ENCODE measurements at places on chromosomes 6 and 20.

GRCh38 chr6:158086504-158087223, 81.4 kb downstream of the SERAC1 start:
- no peak for DNase-seq

- no peak for DNase-seq
Observed at GRCh38 chr6:44203955-44204354, 12.8 kb upstream of the MYMX start.

- DNase-seq = no peak
Observed at GRCh38 chr6:88655586-88655985, 307.8 kb downstream of the RNGTT start.

- DNase-seq = no peak
Observed at GRCh38 chr6:154617175-154617574, 106.7 kb upstream of the CNKSR3 start.

- no peak for DNase-seq
Observed at GRCh38 chr6:142367501-142368018, 65.8 kb downstream of the ADGRG6 start.

GRCh38 chr20:35598899-35599775, 16.5 kb upstream of the SPAG4 start:
- no peak for DNase-seq

- no peak for DNase-seq
Observed at GRCh38 chr6:131023834-131024504, 39.1 kb downstream of the EPB41L2 start.

GRCh38 chr20:47905628-47906347, 120.5 kb upstream of the SULF2 start:
- DNase-seq = no peak

DNA sequence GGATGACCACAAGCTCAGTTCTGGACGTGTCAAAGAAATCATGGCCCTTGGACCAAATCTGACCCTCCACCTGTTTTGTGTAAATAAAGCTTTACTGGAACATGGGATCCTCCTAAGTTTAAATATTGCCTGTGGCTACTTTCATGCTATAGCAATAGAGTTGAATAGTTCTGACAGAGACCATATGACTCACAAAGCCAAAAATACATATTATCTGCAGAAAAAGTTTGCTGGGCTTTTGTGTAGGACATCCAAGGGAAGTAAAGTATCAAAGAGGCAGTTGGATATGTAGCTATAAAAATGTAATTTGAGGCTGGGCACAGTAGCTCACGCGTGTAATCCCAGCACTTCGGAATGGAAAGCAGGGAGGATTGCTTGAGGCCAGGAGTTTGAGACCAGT, 78.9 kb downstream of the TOX2 start:
- no peak for DNase-seq

DNA sequence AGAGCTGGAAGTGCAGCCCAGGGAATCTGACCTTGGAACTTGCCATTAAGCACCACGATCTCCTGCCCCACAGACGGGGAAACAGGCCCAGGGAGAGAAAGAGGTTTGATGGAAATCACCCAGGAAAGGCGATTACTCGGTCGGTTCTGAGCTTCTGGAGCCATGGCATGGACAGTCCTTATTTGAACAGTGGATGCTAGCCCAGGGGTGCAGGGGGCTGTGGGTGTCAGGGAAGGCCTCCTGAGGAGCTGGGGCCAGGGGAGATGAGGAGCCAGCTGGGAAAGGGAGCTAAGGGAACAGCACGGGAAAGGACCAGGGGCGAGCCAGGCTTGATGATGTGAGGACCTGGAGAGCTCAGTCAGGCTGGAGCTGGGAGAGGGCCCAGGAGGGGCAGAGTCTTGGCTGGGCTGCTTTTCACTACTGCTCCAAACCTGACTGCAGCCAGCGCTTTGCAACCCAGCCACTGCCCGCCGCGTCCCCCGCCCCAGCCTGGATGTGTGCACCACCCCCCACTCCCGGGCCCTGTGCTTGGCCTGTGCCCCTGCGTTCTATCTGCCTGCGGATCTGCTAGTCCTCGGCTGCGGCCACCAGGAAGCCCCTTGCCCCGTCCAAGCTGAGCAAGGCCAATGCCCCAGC, 17.8 kb downstream of the SUN5 start:
- no peak for DNase-seq

GRCh38 chr6:20891161-20891560, 356.9 kb downstream of the CDKAL1 start:
- no peak for DNase-seq

DNA sequence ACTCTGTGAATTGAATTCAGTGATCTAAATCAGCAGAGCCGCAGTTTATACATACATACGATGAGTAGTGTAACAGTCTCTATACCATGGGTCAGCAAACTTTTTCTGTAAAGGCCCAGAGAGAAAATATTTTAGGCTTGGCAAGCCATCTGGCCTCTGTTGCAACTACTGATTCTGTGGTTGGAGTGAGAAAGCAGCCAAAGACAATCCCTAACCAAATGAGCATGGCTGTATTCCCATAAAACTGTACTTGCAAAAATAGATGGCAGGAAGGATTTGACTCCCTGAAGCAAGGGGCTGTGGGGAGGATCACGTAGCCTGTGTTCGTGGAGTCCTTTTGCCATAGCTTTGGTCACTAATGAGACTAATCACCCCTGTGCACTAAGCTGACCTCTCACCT, 17.9 kb upstream of the MOCS1 start:
- no peak for DNase-seq

- DNase-seq = no peak
Observed at GRCh38 chr6:99467509-99468106, 42.5 kb upstream of the PNISR start.

- no peak for DNase-seq
Observed at GRCh38 chr20:56422076-56422823, 10.2 kb downstream of the CASS4 start.

GRCh38 chr6:96702626-96703025, 134.7 kb downstream of the GPR63 start:
- DNase-seq = no peak

GRCh38 chr20:10521836-10522235, 86.7 kb downstream of the SLX4IP start:
- DNase-seq = no peak

DNA sequence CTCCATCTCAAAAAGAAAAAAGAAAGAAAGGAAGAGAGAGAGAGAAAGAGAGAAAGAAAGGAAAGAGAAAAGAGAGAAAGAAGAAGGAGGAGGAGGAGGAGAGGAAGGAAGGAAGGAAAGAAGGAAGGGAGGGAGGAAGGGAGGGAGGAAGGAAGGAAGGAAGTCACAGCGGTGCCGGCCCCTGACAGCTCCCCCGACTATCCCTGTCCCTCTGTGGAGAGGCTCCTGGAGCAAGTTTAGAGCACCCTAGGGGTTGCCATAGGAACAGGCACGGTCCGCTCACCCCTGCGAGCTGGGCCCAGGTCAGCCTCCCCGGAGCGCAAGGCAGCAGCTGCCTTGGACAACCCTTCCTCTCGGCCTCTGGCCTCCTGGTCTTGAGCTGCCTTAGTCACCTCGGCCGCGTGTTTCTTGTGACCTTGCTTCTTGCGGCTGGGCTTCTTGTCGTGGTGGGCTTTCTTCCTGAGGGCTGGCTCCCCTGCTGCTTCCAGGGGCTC, 6.8 kb downstream of the BNIP5 start:
- DNase-seq = no peak

DNA sequence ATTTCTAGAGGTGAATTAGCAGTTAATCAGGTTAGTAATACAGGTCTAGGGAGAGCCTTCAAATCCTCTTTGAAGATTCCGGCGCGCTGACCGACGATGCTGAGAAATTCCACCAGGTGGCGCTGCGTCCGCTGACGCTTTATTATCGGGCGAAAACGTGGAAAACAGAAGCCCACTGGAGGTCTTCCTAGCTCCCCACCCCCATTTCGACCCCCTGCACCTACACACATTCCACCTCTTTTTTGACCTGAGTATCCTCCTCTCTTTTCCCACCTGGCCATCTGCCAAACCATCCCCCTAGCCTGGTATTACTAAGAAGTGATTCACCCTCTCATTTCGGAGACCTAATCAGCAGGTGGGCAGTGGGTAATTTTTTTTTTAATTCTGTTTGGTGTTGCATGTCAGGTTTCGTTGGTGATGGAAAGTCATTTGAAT, 65.4 kb upstream of the RIN2 start:
- DNase-seq = peak; percentile 33

- no peak for DNase-seq
Observed at GRCh38 chr20:45779011-45779915, 12.4 kb downstream of the WFDC3 start.

DNA sequence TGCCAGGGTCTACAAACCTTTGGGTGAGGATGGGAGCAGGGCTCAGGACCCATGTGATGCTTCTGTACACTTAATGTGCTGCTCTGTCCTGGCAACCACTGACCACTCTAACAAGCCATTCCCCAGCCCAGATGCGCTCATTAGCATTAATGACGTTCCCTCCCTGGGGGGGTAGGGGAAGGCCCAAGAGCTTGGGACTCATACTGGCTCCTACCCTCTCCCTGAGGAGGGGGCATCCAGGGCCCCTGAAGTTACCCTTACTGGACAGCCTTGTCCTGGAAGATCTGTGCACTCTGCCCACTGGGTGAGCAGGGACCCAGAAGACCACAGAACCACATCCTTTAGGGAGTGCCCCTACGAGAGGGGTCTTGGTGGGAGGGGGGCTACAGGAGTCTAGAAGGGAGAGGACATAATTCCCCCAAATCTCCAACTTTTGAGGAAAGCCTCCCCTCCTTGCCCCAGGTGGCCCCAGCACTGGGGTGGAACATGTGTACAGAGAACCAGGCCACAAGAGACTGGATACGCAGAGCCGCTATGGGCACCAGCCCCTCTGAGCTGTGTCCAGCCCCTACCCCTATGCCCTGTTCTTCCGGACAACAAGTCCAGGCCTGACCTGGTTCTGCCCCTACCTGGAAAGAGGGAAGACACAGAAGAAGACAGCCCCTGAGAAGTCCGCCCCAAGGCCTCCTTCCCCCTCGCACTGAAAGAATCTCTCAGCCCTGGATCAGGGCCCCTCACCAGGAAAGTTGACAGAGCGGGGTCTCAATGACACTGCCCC, 1.4 kb downstream of the TEAD3 start:
- DNase-seq = no peak

- DNase-seq = no peak
Observed at GRCh38 chr6:108822401-108822800, 25.8 kb upstream of the ARMC2 start.

GRCh38 chr6:110255211-110255750, 75.1 kb downstream of the CDC40 start:
- DNase-seq = no peak
